ENCODE measurements at places on chromosomes 6 and 20. TPM values are rescaled to one million over a fixed set of nuclear protein-coding genes. Genes with fewer than 3 reads are reported as not detected.

The DEFB132 gene
- polyA plus RNA-seq = not detected

The MEI4 gene
- polyA plus RNA-seq = 0.12 TPM

GRCh38 chr6:64252256-64252655 is 616.7 kb downstream of the PHF3 start:
- no peak for DNase-seq

The FLOT1 gene
- 123 TPM for polyA plus RNA-seq

- DNase-seq = no peak
Measured at GRCh38 chr20:61440548-61441055, 188.5 kb downstream of the CDH4 start.

The HLA-DOB gene
- 0.45 TPM for polyA plus RNA-seq

- DNase-seq = no peak
Measured at GRCh38 chr6:25689966-25690365, 38.0 kb downstream of the SCGN start.

The RSPH9 gene
- polyA plus RNA-seq = 2.3 TPM

The KHDC1L gene
- polyA plus RNA-seq = 0.69 TPM

DNA sequence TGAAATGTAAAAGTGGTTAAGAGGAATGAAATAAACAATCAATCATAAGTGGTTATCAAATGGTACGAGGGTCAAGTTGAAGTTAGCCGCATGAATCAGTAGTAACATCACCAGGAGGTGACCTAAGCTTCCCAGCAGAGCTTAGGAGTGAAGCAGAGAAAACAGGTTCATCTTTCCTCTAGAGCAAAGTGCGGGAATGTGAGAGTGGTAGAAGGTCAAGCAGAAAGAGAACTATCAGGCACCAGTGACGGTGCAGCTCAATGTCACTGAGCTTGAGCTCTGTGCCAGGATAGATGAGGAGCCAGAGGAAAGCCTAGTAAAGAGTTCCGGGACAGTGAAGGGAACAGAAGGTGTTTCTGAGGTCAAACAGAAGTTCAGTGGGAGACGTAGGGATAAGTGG is 20.8 kb upstream of the TNFAIP3 start:
- DNase-seq = no peak

DNA sequence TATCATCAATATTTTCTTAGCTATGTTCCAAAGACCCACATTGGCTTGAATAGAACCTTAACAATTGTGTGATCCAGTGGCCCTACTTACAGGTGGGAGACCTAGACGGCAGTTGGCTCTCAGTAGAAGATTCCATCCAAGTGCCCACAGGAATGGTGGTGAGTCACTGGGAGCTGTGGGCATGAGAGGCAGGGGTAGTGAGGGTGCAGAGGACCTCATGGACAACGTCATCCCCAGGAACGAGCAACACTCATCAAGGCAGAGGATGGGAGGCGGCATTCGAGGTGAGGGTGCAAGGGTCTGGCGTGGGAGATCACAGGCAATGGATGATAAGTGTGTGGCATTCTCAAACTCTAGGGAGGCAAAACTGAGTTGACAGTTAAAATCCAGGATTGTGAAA is 17.5 kb upstream of the SPO11 start:
- DNase-seq = no peak

DNA sequence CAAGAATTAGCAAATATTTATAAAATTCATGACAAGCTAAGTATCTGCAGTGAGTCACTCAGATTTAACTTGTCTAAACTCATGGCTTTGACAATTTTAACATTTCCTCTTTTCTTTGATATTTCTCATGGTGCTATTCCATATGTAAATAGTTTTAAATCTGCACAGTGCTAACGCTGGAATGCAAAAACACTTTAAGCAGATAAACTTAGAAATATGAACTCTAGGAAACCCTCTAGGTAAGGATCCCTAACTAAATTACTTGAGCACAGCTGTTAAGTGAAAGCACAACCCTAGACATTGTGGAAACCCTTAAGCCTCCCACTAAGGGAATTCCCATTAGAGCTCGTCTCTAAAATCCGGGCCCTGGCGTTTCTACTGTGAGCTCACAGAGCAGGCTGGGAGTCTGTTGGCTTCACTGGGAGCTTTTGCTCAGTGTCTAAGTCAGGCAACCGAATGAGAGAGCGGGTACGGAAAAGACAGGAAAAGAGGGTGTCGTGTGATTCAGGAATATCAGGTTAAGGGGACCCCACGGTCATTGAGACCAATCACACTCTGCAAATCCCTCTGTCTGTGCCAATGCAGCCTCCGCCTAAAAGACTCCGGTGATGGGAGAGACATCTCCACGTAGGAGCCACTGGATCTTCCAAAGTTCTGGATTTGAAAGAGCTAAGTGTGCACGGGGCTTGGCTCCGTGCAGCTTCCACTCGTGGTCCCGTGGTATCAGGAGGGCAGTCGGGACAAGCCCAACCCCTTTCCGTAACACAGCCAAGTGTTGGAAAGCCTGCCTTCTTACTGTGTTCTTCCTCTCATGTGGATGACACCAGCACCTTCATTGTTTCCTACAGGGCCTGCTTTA is 112.3 kb upstream of the RPS6KA2 start:
- DNase-seq = no peak
